Peyer's patch (tissue), 4 donors: ENCODE measurements at places on chromosomes 1 and 21. TPM values are rescaled to one million over a fixed set of nuclear protein-coding genes. Genes with fewer than 3 reads are reported as not detected.

Gene ZNF326
- 22.3 TPM for total RNA-seq

GRCh38 chr1:3352299-3352951 is 102.0 kb upstream of the ARHGEF16 start:
- no peak for DNase-seq

DNA sequence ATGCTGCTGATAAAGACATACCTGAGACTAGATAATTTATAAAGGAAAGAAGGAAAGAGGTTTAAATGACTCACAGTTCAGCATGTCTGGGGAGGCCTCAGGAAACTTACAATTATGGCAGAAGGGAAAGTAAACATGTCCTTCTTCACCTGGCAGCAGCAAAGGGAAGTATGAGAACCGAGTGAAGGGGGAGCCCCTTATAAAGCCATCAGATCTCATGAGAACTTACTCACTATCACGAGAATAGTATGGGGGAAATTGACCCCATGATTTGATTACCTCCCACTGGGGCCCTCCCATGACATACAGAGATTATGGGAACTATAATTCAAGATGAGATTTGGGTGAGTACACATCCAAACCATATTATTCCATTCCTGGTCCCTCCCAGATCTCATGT is 154.4 kb downstream of the FASLG start:
- no peak for DNase-seq

Gene C1QC
- 30.1 TPM for total RNA-seq

DNA sequence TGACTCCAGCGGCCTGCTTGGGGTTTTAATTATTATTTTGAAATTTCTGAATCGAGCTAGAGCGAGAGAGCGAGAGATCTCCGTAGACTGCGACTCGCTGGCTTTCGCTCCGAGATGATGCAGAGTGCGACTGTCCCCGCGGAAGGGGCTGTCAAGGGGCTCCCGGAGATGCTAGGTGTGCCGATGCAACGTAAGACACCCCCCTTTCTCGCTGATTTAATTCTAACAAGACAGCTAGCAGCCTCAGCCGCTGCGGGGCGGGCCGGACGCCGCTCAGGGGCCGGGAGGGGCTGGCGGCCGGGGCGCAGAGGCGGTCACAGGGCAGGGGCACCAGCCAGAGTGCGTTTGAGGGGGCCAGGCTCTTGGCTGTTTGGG is 339 bp downstream of the LHX4 start:
- DNase-seq: no peak
